ENCODE measurements at places on chromosomes 4 and X.

DNA sequence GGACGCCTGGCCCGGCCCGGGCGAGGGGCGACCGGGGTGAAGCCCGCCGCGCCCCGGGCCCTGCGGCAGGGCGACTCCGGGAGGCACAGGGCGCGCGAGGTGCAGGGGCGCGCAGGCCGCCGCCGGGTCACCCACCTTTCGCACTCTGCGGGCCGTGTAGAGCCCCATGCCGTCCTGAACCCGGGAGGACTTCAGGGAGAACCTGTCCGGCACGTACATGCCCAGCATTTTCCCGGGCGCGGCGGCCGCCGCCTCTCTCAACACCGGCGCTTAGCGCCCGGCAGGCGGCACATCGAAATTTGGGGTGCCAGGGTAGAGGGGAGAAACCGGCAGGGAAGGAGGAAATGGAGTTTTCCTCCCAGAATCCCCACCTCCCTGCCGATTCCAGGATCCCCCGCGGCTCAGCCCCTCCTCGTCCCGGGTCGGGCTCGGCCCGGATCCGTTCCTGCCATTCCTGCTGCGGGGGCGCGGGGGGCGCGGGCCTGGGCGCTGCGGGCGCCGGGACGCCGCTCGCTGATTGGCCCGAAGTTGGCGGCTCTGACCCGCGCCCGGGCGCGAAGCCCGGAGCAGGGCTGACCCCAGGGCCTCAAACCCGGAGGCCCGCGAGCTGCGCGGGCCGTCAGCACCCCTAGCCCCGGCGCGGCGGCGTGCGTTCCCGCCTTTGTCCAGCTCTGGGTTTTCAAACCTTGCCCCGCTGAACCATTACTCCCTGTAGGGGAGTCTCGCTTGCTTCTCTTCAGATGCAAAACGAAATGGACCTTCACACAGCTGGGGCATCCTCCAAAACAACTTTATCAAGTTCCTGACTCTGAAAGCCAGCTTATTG lies at the start of gene PRDM5:
Gene PRDM5 (minus strand): TSS at position 346 of the 826 bp plus-strand sequence. CDS start 118 bp downstream, at position 228.
- no peak for DNase-seq

DNA sequence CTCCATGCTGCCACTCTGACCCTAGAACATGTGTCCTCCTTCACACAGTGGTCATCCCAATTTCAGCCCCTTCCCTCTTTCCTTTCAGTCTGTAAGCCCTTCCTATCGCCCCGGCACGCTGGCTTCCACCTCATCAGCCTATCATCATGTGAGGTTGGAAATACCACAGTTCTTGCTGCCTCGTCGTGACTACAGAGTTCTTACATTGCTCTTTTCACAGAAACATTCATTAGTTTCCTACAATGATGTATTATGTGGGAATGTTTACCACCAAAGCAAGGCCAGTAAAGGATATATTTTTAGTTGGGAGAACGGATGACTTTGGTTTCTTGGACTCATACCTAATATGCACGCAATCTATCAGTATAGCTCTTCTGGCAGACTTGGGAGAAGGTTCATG lies 169.5 kb upstream of the BOD1L1 start:
- DNase-seq = no peak

DNA sequence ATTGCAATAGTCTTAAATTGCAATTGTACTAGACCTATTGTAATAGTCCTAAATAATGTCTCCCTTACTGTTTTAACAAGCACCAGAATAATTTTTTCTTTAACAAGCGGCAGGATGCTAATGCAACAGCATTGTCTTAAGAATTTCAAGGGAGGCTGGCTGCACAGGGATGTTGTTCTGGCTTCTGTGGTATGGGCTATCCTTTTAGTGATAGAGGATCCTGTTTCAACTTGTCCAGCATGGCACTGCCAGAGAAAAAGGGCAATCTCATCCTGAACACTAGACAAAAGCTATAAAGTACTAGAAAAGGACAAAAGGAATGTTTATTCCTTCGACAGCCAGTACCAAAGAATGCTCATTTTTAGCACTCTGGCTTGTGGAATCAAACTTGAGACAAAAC lies 405.5 kb upstream of the ACTRT1 start:
- DNase-seq = no peak

DNA sequence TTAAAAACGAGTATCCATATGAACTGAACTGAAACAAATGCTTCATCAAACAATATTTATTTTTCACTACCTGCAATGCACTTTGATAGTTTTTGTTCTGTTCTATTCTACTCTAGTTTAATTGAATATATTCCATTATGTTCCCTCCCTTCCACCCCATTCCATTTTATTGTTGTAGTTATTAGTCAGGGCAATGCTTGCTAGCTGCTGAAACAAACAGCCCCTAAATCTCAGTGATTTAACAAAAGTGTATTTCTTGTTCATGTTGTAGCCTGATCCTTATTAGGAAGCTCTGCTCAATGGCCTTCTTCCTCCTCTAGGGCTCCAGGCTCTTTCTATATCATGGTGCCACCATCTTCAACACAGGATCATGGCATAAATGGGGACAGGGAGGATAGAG lies 122.3 kb upstream of the RAI2 start:
- DNase-seq = no peak

DNA sequence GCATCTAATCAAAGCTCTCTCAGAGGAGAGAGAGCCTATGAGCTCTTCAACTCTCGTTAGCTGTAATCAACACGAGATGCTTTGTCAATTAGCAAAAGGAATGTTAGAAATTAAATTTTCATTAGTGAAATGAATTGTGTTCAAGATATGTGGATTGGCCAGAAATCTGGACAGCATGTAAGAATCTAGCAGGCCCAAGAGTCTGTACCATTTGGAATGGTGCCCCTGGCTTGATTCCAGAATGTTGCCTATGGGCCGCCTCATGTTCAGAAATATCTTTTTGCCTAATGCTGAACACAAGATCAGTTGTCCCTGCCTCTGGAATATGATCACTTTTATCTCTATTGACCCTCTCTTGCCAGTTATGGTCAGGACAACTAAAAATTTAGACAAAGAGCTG lies 88.2 kb downstream of the RBM46 start:
- DNase-seq = no peak

- no peak for DNase-seq
Measured at GRCh38 chr4:68469482-68469881, 22.2 kb downstream of the TMPRSS11E start.

DNA sequence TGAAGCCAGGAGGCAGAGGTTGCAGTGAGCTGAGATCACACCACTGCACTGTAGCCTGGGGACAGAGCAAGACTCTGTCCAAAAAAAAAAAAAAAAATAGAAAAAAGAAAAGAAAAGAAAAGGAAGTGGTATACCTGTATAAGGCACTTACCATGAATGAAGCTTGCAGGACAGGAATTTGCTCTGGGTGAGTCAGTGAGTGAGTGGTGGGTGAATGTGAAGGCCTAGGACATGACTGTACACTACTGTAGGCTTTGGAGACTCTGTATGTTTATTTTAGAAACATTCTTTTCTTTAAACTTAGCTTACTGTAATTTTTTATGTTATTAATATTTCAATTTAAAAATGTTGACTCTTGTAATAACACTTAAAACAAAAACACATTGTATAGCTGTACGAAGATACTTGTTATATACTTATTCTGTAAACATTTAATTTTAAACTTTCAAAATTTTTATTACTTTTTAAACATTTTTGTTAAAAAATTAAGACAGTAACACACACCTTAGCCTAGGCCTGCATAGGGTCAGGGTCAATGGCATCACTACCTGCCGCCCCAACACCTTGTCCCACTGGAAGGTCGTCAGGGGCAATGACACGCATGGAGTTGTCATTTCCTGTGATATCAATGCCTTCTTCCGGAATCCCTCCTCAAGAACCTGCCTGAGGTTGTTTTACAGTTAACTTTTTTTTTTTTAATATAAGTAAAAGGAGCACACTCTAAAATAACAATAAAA lies 78.7 kb downstream of the CLNK start:
- DNase-seq = no peak

DNA sequence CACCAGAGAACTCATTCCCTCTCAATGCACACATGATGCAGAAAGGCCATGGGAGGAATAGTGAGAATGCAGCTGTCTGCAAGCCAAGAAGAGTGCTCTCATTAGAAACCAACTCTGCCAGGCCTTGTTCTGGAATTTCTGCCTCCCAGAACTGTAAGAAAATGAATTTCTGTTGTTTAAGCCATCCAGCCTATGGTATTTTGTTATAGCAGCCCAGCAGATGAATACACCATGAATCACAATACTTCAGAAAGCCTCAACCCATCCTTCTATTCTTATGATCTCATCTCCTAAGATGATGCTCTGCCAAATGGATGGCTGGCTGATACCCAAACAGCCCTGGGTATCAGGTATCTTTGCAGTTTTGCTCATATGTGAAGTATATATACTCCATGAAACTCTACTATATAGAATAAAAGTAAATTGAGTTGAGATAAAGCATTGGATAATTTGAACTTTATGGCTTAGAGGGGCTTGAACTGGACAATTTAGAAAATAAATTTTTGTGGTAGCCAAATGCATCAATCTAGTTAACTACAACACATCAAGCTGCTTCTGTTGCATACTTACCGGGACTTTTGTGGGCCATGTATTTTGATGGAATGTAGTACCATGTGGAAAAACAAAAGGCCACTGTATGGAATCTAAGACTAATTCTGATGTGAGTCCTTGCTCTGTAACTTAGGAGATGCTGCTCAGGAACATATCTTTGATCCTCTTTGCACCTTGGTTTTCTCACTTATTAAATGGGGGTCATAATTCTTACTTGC lies 245.9 kb downstream of the HS3ST1 start:
- no peak for DNase-seq

DNA sequence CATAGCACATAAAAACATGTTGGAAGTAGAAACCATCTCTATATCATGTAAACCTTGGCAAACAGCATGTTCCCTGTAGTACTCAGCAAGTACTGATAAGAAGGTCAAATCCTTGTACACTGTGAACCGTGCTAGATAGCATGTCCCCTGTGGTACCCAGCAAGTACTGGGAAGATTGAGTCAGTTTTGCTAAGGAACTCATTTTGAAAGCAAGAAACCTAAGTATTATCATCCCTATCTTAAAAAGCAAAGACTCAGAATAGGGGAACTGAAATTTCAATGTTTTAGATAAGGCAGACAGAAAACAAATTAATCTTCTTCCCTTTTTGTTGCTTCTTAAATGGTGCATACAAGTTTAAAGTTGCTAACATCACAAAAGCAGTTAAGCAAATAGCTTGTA lies 180.2 kb downstream of the RBM46 start:
- no peak for DNase-seq

DNA sequence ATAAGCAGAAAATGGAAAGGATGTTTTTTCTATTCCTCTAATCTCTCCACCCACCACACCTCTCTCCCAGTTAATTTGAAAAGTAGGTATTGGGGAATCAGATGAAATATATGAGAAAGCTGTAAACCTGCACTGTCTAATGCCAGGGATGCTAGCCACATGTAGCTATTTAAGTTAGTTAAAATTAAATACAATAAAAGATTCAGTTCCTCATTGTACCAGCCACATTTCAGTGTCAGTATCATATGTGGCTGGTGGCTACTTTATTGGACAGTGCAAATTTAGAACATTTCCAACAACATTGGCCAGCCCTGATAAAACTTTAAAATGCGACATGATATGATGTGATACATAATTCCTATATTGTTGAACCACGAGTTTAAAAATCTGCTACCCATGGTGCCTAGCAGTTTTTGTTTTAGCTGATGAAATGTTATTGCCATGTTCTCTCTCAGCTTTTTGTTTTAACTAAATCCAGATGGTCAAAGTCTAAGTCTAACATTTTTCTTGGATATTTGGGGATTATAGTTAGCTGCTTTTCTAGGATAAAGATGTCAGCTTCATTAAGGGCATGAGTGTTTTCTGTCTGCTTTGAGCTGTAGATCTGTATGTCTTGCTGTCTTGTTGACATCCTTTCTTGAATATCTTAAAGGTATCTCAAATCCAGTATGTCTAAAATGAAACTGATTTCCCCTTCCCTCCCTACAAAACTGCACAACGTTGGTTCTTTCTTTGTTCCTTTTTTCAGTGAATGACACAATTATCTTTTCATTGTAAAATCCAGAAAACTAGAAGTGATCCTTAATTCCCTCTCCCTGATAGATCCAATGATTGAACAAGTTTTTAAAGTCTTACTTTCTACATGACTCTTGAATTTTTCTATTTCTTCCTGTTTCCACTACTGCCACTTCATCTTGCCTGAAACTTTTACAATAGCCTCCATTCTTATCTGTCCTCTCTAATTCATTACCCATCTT lies 6.2 kb downstream of the ARFIP1 start:
- no peak for DNase-seq

GRCh38 chr4:138643827-138644226 lies 371.8 kb upstream of the NOCT start:
- DNase-seq = no peak

DNA sequence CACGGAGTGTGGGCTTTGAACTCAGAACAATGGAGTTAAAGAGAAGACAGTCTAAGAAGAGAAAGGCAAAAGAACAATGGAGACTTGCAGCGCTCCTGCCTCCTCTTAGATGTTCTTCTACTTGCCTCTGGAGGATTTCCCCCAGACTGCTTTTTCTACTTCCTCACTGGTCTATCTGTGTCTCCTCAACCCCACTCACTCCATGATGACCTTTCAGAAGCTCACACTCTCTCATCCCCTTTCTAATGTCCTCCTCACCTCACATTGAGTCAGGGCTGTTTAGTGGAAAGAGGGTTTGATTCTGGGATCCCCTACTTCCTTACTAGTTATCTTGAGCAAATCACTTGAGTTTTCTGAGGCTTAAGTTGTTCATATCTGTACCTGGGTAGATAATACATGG lies 12.2 kb upstream of the HERC6 start:
- no peak for DNase-seq

DNA sequence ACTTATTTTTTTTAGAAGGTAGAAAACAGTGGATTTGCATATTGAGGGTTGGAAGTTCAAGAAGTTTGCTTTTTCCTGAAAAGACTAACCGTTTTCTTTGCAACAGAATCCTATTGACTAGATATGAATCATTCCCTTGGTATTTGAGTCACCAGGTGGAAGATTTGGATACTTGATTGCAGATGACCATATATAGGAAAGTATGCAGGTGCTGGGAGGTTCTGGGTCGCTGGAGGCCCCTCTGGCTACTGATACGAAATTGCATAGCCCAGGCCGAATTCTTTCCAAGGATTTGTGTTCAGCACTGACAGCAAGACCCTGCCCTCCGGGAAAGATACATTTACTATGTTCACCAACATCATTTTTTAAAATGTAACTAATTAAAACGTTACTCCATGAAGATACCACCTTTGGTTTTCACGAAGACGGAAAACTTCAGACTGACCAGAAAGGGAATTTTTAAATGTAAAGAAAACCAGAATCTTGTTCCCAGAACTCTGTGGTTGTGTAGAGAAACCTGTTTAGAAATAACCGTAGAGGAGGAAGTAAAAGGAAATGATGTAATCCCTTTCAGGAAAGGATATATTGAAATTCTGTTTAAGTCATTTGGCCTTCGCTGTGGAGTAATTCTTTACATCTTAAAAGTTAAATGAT lies 946 bp downstream of the ANXA3 start:
- no peak for DNase-seq

DNA sequence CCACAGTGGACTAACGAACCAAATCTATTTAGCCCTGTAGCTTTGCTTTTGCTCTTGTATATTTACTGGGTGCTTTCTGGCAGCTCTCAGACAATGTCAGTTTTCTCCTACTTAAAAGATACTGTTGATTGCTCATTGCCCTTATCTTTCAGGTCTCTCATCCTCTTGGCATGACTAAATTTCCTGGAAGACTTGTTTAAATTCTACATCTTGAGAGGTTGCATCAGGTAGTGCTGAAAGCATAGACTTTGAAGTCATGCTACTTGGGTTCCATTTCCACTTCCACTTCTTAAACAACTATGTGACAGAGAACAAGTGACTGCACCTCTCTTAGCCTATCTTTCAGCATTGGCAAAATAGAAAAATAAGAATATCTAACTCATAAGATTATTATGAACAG lies 8.4 kb downstream of the TDO2 start:
- DNase-seq = no peak

GRCh38 chr4:67092351-67092750 lies 453.0 kb downstream of the CENPC start:
- DNase-seq = no peak
